ENCODE measurements at places on chromosomes 5 and 9.
A peak's percentile ranks its signal among the peaks of the same experiment; 100 is the strongest.

DNA sequence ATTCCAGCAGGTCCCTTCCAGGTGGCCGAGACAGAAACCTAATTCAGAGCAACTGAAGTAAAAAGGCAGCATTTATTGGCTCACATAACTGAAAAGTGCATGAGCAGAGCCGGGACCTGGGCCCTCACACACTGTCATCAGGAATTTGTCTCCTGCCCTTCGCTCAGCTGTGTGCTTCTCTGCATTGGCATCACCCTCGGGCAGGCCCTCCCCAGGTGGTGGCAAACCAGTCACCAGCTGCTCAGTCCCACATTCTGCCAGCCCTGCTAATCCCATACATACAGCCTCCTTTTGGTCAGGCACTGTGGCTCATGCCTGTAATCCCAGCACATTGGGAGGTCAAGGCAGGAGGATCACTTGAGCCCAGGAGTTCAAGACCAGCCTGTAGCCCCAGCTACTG lies 11.5 kb upstream of the CPLX2 start:
- no peak for DNase-seq

DNA sequence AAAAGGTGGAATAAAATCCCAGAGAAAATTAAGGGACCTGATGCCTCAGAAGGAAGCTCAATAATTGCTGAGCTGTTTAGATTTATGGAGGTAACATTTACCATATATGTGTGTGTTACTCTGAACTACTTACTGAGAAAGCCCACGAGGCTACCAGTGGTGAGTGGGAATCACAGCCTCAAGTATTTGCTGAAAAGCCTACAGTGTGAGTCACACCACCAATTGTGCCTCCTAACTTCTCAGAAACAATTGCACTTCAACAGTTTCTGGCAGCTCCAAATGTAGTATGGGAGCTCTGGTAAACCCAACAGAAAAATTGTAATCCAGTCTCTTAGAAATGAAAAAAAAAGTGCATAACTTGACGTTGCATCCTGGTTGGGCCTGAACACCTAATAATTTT lies 551.6 kb downstream of the PRDM9 start:
- DNase-seq, result no peak

DNA sequence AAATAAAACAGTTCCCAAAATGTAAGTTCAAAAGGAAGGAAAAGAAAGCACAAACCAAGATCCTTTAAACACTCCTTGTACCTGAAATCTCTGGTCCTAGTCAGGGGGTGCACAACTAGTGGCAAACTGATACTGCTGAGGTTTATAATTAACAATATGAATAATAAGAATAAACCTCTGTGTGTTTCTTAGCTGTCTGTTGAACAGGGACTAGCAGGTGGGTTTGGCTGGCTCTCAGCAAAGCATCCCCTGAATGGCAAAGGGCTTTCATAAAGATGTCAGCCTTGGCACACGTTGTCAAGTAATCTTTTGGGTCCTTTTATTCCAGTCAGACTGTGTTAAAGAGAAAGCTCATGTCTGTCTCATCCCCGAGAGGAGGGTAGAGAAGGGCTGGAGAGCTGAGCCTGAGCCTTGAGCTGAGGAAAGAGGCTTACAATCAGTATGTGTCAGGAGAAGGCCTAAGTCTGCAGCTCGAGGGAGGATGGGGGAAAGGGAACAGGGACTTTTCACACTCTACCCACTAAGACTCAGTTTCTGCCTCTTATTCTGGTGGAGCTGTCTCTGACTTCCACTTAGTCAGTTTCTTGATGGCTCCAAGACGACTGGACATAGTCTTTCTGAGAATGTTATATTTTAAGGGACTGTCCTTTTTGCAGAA lies 123.0 kb downstream of the GALNT10 start:
- no peak for DNase-seq

DNA sequence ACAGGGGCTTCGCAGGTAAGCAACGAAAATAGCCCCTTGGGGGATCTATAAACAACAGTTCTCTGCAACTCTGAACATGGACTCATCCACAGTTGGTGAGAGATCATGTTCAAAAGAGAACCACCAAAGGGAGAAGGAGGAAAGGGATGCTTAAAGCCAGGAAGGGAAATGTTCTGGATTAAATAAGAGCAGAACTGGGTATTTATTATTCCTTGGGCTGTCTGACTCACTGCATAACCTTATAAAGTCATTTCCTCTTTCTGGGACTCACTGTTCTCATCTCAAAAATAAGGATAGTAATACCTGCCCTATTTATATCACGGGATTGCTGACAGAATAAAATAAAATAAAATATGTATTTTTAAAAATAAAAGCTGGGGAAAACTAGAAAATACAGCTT lies 11.2 kb upstream of the MARCHF3 start:
- peak; percentile 30 for DNase-seq

GRCh38 chr5:138943599-138944173 lies 68.6 kb upstream of the LRRTM2 start:
- DNase-seq, result no peak

DNA sequence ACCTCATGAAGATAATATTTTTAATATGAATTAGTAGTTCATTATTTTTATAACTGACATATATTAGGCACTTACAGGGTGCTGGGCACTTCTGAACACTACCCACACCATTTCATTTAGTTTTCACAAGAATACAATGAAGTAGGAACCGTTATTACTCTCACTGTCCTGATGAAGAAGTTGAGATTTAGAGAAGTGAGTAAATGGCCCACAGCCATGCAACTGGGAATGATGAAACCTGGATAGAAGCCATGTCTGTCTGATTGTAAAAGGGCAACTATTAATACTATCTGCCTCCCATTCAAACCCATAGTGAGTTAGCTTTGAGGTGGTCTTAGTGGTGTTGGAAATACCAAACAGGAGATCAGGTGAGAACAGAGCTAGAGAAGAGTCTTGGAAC lies 29.6 kb upstream of the OTULINL start:
- DNase-seq, result no peak

DNA sequence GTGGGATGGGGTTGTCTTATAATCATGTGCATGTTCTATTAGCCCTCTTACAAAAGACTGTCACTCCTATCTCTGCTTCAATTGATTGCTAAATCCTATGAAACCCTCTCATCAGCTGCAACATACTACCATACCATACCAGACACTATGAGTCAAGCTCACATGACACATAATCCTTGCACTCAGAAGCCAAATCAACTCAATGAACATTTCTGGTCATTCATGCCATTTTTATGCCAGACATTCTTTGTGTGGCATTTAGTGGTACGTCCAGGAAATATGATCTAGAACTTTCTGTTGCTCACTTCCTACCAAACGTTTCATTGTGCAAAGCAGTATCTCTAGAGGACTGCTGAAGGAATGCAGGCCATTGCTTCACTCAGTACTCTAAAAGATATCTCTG lies 159.2 kb upstream of the GNA14 start:
- DNase-seq, result peak; percentile 78

GRCh38 chr5:52661903-52662595 lies 125.7 kb upstream of the ITGA1 start:
- DNase-seq, result no peak

GRCh38 chr5:142608081-142608480 lies 77.8 kb downstream of the FGF1 start:
- DNase-seq, result no peak
